ENCODE measurements at places on chromosomes 5 and 9.

DNA sequence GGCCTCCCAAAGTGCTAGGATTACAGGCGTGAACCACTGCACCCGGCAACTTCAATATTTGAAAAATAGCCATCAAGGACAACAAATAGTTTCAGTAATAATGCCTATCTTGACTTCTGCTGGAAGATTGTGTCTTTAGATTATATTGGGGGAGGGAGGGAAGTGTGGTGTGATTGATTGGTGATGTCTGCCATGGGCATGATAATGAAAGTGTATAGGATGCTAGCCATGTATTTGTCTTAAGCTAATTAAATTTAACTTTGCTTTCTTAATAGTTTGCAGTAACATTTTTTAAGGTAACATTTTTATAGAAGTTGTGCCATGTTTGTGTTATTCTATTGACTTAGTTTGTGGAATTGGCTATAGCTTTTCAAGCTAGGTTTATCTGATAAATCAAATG lies 4.6 kb downstream of the JMY start:
- no peak for DNase-seq

- DNase-seq: no peak
Observed at GRCh38 chr9:78291240-78291925, 5.5 kb upstream of the PSAT1 start.

DNA sequence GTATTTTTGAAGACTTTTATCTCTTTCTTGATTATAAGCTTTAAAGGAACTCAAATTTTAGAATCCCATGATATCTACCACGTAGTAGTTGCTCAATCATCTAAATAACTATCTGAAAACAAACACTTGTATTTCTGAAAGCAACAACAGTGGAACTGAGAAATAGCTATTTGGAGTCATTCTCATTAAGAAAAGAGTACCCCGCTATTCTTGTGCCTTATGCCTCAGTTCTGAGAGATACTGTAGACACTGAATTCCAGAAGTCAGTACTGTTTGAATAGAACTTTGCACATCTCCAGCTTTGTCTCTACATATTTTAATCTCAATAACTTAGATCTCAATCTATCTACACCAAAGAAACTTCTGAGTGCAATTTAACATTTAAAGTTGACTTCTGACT lies 11.4 kb downstream of the CHD1 start:
- no peak for DNase-seq

GRCh38 chr5:25295067-25295466 lies 650.3 kb upstream of the CDH10 start:
- no peak for DNase-seq

- no peak for DNase-seq
Observed at GRCh38 chr9:129231022-129231739, 53.1 kb upstream of the IER5L start.

DNA sequence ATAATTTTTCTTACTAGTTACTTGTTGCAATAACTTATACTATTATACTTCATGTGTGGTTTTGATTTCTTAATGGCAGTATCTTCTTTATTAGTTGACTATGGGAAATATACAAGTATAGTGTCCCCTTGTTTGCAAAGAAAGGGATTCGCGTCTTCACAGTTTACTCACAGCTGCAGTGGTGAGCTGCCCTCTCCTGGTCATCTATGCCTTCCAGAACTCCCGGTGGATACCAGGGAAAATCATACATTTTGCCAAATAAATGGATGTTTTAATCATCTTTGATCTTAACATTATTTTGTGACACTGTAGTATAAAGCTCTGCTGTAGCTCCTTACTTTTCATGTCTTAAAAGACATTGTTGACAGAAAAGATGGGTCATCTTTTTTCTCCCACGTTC lies 142.0 kb downstream of the ZCCHC7 start:
- DNase-seq: no peak

- DNase-seq: no peak
Observed at GRCh38 chr5:44942524-44943001, 133.8 kb downstream of the MRPS30 start.

- DNase-seq: no peak
Observed at GRCh38 chr5:57559110-57559635, 76.6 kb upstream of the ACTBL2 start.

- no peak for DNase-seq
Observed at GRCh38 chr5:6361101-6361500, 17.2 kb downstream of the MED10 start.

DNA sequence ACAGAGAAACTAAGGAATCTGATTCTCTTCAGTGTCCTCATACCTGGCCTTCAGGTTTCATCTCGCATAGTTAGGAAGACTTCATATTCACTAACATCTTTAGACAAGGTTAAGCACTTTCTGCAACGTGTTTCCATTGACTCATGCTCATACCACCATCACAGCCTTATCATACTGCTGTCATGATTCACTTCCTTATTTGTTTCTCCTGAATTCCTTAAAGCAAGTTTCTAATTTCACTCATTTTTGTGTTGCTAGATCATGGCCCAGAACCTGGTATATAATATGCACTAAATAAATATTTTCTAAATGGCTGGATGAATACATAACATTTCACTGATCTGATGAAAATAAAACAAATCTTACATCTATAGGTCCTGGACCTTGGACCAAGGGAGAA lies 472.9 kb downstream of the PRELID2 start:
- DNase-seq: no peak

- DNase-seq: no peak
Observed at GRCh38 chr9:107465467-107466451, 23.8 kb downstream of the KLF4 start.

DNA sequence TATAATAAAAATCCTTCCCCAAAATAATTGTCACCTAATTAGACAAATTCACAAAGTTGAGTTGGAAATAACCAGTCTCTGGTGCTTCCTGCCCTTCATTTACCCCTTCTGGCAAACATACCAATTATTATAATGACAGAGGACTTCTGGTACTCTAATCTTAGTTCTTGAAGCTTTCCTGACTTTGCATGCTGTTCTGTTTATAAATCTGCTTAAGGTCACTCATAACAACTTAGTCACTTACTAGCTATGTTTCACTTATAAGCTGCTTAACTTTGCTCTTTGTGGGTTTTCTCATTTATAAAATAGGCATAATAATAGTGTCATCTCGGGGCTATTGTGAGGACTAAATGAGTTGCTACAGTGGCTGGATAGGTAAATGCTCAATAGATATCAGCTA lies 446.5 kb downstream of the EFNA5 start:
- DNase-seq: no peak

DNA sequence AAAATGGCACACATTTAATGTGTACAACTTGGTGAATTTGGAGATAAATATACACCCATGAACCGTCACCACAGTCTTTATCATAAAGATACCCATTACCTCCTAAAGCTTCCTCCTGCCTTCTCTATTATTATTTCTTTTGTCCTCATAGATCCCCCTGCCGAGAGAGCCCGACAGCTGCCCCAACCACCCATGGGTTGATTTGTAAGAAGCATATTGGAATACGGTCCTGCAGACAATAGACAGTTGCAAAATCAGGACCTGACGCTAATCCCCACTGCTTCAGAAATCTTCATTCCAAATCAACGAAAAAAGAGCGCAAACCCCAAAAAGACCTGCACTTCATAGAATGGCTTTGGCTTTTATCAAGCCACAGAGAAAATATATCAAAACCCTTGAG lies 697.5 kb downstream of the SEMA5A start:
- no peak for DNase-seq

GRCh38 chr9:31674264-31674663 lies 710.2 kb upstream of the ACO1 start:
- no peak for DNase-seq

- no peak for DNase-seq
Observed at GRCh38 chr5:140140435-140140834, 14.7 kb downstream of the IGIP start.

DNA sequence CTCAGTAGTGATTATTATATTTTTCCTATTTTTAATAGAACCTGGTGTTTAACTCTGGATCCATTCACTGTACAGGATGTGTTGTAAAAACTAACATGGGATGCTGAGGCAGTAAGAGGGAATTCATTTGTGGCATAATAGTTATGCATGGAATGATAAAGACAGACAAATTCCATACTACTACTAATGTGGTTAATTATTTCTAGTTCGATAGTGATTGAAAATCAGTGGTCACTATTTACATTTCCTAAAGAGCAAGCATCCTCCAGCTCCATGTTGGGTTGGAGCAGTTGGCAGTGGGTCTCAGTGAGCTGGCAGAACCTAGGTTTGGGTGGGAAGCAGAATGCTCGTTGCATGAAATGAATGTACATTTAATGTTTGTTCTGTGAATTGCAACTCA lies 122.6 kb downstream of the SAXO1 start:
- DNase-seq: no peak

GRCh38 chr5:154002511-154003020 lies 36.1 kb downstream of the FAM114A2 start:
- DNase-seq: no peak

- DNase-seq: no peak
Observed at GRCh38 chr9:136231478-136232297, 13.9 kb downstream of the QSOX2 start.

DNA sequence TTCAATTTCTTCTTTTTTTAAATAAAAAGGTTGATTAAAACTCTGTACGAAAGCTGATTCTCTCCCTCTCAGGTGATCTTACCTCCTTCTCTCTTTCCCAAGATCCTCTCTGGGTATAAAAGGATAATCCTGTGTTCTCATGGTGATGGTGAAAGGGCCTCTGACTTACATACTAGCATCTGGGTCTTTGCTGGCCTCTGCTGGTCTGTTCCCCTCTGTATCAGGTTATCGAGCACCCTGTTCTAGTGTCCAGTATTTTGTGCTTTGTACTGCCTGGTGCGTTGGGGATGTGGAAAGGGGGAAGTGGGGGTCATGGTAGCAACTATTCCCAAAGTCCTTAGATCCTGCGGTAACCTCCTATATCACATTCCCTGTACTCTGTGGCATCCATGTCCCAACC lies 328.9 kb downstream of the NR2F1-AS1 start:
- DNase-seq: no peak

DNA sequence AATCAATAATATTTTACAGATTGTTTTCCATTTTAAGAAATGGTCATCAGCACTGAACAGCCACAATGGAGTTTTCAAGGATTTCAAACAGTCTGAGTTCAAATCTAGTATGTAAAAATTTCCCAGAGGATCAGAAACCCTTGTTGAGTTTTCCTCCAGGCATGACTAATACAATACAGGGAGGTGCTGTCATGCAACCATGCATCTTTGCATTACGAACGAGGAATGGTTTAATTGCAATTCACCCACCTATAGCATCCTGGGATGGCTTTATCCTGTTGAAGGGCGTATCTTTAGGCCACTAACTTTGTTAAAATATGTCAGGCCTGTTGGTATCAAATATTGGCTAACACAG lies 196.4 kb downstream of the EFNA5 start:
- no peak for DNase-seq

GRCh38 chr9:127162864-127163365 lies 40.5 kb upstream of the ANGPTL2 start:
- no peak for DNase-seq

GRCh38 chr5:78331523-78332080 lies 28.8 kb upstream of the SCAMP1 start:
- DNase-seq: no peak

DNA sequence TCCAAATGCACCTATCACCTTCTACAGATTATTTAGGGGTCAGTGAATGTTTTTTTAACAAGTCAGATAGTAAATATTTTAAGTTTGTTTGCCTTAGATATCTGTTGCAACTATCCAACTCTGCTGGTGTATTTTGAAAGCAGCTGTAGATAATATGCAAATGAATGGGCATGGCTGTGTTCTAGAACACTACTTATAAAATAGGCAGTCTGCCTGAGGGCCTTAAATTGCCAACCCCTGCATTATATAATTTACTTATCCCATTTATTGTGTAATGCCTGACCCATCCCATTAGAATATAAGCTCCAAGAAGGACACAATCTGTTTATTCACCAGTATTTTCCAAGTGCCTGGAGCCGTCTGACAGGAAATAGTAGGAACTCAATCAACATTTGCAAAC lies 149.0 kb downstream of the TTC39B start:
- no peak for DNase-seq

GRCh38 chr5:180378438-180379344 lies 25.6 kb upstream of the GFPT2 start:
- no peak for DNase-seq
